CD4-positive, alpha-beta T cell treated with Interleukin-2 at 100 ng/mL for 4 hours (primary cell): ENCODE measurements at places on chromosomes 1 and 21.

GRCh38 chr1:1602968-1603506 is 3.1 kb upstream of the FNDC10 start:
- no peak for DNase-seq

DNA sequence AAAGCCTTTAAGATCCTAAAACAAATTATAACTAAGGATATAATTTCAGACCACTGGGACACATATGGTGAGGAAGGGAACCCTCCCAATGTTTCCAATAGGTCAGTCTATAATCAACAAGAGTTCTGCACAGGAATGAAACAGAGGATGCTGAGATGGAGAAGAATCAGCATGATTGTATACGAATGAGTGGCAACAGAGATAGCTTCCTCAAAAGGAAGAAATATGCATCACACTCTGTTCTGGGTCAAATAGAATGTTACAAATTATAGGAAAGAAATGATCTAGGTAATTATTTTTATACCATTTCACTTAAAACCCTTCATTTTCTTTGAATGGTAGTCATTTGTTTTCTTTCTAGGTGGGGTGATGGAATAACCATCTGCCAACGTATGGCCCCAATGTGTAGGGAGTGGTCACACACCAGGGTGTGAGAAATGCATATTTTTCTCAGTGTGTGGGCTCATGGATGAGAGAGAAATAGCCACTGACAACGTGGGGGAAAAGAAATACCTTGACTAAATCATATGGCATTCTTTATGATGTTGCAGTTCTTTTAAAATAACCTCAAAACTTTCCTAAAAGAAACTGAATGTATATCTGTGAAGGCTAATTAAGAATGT is 104.6 kb upstream of the IVNS1ABP start:
- DNase-seq, result no peak

DNA sequence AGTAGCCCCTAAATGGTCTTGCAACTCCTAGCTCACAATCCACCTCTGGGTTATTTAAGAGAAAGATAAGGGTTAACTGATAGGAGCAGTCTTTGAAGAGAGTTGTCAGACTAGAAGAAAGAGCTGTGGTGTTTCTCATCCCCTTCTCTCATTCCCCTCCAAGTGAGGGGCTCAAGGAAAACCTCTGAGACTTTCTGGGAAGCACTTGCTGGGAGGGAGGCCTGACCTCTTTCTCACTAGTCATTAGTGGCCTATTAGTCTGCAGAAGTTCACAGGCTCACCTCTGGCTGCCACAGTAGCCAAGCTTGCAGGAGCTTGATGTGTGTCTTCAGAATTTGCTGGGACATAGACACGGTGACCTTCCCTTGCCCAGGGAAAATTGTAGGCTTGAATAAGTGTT is 6.2 kb upstream of the GPR89A start:
- DNase-seq, result no peak

DNA sequence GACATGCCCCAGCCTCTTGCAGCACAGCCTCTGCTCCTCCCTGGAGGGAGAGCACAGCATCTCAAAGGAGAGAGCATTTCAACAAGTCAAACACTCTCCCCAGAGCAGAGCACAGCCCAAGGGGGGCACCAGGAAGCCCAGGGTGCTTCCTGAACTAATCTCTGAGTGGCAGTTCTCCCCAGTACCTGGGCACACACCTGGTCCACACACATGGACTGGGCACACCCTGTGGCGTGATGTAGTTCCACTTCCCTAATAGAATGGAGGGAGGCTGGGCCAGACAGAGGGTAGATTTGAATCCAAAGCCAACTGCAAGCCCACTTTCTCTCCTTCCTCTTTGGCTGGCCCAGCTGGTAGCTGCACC is 55.5 kb downstream of the CD46 start:
- DNase-seq, result no peak

DNA sequence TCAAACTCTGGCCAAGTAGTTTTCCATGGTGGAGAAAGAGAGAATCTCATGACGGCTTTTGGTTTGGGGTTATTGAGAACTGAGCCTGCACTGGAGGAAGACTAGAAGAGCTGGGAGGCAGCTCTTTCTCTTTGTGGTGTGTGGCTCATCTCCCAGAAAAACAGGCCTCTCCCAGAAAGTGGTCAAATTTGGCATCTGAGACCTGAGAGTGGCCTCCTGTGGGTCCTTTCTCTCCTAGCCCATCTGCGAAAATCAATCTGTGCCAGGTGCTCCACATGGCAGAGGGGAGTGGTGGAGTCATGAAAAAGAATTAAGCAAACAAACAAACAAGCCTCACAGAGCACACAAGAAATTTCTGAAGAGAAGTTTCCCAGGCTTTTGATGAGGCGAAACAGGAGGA is 305.0 kb downstream of the ST6GALNAC3 start:
- no peak for DNase-seq

DNA sequence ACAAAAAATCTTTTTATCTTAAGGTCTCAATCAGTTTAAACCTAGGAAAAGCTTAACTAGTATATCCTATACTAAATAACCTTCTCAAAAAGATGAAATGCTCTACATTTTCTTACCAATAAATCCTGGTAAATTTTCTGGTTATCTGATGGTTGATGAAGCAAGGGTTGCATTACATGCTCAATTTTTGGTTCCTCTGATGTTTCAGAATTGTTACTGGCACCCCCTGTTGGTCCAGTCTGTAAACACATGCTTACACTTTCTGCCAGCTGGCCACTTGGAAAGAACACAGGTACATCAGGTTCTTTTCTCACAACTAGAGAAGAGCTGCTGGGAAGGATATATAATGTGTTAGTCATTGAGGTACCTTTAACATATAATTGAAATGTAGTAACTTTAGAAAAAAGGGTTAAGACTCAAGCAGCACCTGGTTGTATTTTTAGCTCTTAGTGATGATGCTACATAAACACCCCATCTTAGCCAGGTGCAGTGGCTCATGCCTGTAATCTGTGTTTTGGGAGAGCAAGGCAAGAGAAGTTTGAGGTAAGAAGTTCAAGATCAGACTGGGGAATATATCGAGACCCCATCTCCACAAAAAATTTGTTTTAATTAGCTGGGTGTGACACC is 30.9 kb upstream of the TAL1 start:
- DNase-seq, result peak; percentile 49

GRCh38 chr1:209387271-209387968 is 196.1 kb upstream of the CAMK1G start:
- DNase-seq, result no peak

- no peak for DNase-seq
Observed at GRCh38 chr21:45534636-45535331, 7.5 kb downstream of the SLC19A1 start.

- no peak for DNase-seq
Observed at GRCh38 chr1:243364866-243365265, 109.0 kb downstream of the SDCCAG8 start.

- peak; percentile 64 for DNase-seq
Observed at GRCh38 chr1:160206036-160206389, 829 bp downstream of the PEA15 start.

DNA sequence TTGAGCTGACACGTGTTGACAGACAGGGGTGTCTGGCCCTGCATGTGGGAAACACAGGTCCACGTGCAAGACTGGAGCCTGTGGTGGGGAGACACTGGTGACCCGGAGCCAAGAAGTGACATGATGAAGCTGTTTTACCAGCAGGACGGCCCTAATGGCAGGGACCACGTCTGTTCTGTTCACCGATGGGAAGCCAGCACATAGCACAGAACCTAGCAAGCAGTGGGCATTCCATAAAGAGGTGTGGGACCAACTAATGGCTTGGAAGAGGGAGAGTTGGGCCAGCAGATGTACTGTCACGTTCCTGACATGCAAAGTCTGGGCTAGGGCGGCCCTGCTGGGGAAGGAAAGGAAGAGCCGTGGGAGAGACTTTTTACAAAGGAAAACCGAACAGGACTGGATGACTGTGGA is 15.3 kb downstream of the NAV1 start:
- DNase-seq, result no peak

DNA sequence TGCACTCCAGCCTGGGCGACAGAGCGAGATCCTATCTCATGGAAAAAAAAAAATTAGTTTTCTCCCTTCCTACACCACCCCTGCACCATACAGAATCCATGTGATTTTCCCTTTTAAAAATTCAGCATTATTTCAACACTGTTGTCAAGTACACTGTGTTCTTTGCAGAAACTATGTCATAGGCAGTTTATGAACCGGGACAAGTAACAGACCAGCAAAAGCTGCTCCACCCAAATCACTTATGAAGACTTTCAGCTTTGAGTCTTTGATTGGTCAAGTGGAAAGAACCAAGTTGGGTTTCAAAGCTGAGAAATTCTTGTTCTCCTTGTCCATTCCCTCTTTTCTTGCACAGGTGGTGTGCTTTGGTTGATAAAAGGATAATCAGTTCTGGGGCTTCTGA is 173.0 kb downstream of the CDC7 start:
- no peak for DNase-seq

DNA sequence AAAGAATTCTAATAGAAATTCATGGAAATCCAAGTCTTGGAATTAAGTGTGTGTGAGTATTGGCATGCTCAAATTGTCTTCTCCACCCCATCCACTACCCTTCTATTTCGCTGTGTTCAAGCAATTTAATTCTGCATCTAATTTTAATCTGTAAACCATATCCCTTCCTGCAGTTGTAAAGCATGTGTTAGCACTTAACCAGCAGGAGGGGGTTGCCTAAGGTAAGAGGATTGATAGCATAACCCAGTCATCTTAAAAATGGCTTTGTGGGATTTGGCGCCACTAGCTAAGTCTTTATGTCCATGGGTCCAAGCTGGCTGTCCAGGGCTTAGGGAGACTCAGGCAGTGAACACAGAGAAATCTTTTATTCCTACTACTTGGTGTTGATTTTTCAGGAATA is 210.3 kb downstream of the PTPRC start:
- DNase-seq, result no peak

GRCh38 chr1:58441699-58442098 is 104.8 kb downstream of the OMA1 start:
- no peak for DNase-seq

- DNase-seq, result no peak
Observed at GRCh38 chr1:46043458-46044017, 88.9 kb downstream of the PIK3R3 start.

GRCh38 chr1:151411884-151412283 is 12.5 kb downstream of the PSMB4 start:
- no peak for DNase-seq

- no peak for DNase-seq
Observed at GRCh38 chr21:28212061-28212460, 780.6 kb downstream of the LTN1 start.

DNA sequence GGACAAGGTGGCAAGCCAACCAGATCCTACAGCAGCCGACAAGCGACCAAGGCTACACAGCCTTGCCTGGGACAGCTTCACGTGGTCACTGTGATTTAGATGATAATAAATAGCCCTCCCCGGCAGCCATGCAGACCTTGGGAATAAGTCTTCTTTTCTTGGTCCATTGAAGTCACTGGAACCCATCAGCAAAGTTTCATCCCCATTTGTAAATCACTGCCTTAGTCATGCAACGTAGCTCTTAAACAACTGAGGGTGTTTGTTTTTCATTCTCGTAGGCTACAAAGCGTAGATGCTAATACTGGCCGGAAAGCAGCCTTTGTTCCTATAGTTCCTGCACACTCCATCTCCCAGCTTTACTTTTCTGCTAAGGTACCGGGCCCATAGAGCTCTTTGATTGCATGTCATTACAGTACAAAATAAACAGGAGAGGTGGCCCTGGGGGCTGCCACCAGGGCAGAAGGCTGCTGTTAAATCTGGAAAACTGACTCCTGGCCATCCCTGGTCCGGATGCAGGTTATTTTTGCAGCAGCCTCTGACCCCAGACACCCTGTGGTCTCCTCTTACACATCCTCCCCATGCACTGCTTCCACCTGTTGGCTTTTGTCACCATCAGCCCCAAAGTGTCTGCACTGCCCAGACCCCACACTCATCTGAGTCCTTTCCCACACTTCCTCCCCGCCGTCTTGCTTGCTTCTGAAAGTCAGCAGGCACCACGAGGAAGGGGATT is 105.5 kb downstream of the TOMM20 start:
- no peak for DNase-seq

- DNase-seq, result no peak
Observed at GRCh38 chr1:34089731-34090130, 75.3 kb downstream of the CSMD2 start.

DNA sequence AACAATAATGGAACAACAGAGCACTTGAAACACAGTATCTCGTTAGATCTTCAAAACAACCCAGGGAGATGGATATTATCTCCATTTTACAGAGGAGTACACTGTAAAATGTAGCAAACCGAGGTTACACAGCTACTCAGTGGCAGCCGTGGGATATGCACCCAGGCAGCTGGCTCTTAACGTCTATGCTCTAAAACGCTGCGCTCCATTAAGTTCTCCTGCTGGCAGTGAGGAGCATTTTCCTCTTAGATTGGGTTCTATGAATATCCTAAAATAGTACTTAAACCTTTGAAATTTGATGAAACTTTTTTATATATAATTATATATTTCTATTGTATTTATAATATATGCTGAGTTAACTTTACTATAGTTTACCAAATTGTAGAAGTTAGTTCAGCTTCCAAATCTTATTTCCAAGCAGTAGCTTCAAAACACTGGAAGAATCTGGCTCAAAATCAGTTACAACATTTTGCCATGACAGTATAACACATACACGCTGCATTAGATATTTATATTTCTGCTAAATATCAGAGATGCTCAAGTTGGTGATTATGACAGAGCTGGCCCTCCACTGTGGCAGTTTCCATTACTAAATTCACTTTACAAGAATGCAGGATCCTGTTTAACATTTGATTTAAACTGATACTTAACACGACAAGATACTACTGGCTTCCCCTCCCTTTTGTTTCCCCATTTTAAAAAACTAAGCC is 49.5 kb downstream of the TGFBR3 start:
- no peak for DNase-seq

DNA sequence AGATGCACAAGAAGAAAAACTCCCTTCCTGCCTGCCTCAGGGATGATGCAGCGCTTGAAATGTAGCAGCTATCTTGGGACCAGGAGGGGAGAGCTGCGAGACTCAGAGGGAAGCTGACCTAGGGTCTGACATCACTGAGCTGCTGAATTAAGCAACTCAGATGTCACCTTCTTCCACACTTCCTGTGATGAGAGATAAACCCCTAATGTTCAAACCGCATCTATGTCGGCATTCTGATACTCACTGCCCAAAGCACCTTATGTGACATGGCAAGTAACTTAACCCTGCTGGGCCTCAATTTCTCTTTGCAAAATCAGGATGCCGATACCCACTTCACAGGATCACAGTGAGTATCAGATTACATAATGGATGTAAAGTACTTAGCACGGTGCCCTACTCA is 9.1 kb upstream of the AK2 start:
- DNase-seq, result peak; percentile 45

DNA sequence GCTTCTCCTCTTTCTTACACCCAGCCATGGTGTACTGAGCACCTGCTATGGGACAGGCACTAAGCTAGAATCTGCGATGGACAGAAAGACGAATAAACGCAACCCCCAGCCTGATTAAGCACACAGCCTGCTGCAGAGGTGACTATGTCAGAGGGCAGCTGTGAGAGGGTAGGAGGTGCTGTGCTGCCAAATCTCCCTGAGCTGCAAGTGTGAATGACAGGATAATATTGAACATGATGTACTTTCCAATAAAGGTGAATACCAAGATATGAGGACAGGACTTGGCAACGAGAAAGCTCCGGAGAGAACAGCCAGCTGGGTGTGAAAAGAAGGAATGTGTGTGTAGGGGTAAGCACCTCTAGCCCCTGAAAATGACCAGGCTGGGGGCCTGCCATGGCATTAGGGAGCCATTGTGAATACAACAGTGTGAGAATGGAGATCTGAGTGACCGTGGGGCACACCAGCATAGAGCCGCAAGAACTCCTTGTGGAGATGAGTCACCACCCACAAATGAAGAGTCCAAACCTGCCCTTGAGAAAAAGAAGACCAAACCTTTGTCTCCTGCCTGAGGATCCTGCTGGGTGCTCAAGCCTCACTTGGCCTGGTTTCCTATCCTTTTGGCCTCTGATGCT is 83.0 kb upstream of the ATF3 start:
- DNase-seq, result no peak
